Nephron progenitor cell (in vitro differentiated cells): ENCODE measurements at places on chromosomes 4 and X.

- no peak for DNase-seq
These were observed 402.6 kb downstream of the INPP4B start for GRCh38 chr4:142443469-142443868.

DNA sequence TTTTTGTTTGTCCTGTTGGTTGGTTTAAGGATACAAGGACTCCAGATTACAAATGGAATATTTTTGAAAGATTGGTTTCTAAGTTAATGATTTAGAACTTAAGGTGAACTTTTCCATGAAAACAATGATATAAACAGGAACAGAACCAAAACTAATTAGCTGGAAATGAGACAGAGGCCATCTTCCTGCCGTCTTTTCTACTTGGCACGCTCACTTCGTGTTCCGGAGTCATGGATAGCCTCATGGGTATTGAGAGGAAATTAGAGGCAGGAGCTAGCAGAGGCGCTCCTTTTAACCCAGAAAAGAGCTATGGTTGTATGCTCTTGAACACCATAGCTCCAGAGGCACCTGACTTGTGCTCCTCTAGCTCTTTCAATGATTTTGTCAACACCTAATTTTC is 2.4 kb downstream of the FAM241A start:
- no peak for DNase-seq

- no peak for DNase-seq
These were observed 24.6 kb upstream of the ASB5 start for GRCh38 chr4:176293660-176294059.

- DNase-seq = no peak
These were observed 241.1 kb downstream of the ANTXR2 start for GRCh38 chr4:79831701-79832514.

DNA sequence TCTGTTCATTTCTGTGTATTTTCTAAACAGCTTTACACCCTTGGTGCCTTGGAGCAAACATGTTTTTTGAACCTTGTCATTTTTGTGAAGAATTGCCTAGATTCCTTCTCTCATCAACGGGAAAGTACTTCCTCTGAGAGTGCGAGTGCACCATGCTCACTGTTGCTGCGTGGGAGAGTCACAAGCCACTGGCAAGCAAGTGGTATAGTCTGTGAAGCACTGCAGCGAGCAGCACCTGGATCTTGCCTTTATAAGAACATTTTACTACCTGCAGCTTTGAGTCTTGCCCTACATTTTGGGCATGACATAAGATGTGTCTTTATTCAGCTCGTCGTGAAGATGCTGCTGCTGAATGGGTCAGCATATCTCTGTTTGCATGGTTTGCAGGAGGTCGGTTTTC is 44.9 kb downstream of the HADH start:
- DNase-seq = no peak

- DNase-seq = no peak
These were observed 106.3 kb upstream of the TMLHE start for GRCh38 chrX:155718972-155719586.

DNA sequence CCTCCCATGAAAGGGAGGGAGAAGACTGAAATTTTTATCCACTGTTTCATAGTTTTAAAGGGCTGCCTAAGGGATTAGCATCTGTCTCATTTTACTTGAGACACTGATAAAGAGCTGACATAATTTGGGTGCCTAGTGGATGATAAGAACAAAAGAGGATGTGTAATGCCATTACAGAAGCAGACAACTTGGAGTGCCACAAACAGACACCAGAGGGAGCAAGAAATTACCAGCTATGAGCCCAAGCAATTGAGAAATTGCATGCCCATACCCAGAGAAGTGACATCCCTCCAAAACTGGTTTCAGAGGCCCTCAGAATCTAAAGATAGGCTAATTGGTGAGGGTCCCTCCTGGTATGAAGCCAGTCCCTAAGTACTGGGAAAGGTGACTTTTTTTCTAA is 38.5 kb upstream of the POU3F4 start:
- DNase-seq = peak; percentile 29

- DNase-seq = no peak
These were observed 1417.9 kb downstream of the ADGRL3 start for GRCh38 chr4:62618042-62618441.

DNA sequence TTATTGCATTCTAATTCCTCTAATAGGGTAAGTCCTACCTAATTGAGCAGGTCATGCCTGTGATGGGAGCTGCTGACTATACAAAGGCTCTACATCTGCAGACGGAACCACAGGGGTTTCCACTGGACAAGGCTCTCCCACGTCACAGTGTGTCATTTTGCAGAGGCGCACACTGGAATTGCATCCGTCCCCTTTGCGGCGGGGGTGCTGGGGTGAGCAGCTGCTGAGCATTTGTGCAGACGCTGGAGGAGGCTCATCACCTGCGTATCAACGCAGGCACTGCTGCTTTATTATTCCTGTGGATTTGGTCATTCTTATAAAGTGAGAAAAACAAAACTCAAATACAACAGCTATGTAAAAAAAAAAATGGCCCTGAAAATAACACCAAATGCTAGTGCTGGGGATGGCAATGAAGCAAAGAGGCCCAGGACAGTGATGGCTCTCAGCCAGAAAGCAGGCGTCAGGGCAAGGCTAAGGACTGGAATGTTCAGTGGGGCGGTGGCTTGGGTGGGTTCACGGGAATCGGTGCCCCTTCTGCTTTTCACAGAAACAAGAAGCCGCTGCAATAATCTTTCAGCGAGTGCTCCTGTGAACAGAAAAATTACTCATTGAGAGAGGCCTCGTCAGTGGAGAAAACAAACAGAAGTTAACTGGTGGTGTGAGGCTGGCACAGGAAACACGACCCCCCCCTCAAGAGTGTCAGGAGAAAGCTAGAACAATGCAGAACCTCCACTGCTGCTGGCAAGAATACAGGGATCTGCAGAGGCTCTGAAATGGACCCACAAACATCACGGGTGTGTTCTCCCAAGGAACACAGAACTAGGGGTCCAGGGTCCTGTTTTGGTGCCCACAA is 67.8 kb downstream of the GATB start:
- DNase-seq = no peak
